Lower lobe of right lung (tissue), 2 donors: ENCODE measurements at places on chromosomes 7 and 10. TPM values are rescaled to one million over a fixed set of nuclear protein-coding genes. Genes with fewer than 3 reads are reported as not detected.

Gene THAP5
- 26.6 TPM for total RNA-seq

Gene TRPV5
- not detected for total RNA-seq

Gene AHR
- total RNA-seq = 132 TPM

DNA sequence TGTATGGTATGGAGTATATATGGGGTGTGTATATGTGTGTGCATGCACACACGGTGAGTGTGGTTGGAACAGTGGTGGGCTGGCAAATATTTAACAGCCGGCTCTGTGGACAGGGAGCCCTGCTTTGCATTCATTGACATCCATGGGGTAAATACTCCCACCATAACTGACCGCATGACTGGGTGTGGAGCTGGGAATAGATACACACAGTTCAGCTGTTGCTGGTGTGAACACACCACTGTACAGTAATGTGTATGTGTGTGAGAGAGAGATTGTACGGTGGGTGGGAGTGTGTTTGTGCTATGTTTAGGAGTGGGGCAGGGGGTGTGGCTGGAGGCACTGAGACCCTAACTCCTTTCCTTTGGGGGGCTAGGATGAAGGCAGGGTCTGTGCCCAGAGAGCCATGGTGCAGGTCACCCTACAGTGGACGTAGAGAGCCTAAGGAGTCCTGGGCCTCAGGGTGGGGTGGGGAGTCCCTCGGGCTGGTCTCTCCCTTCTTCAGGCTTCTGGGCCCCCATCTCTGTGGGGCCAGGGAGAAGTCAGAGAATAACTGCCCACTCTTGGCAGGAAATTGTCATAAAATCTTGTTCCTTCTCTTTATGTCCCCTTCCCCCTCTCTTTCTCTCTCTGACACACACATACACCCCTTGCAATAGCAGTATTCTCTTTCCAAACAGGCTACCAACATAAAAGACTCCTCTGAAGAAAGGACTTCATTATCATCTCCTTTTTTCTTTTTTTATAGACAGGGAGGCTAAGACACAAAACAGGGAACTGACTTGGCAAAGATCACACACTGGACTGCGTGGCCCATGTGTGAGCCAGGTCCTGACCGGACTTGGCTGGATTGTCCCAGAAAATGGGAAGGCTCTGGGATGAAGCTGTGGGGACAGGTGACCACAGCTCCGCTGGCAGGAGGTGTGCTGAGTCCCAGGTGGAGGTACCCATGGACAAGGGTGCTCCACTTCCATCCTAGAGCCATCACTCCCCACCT, 3.2 kb downstream of the SFRP5 start:
- peaks cover 4% of the 10 kb centered on the region for H3K4me1 ChIP-seq
- H3K36me3 ChIP-seq = no peaks in the 10 kb centered on the region
- H3K27ac ChIP-seq = no peak overlapping the region
- DNase-seq = no peak
- H3K4me3 ChIP-seq = no peak overlapping the region
- peaks cover 44% of the 10 kb centered on the region for H3K27me3 ChIP-seq

GRCh38 chr10:84256510-84257342, 11.9 kb downstream of the RGR start:
- H3K4me3 ChIP-seq = no peak overlapping the region
- H3K4me1 ChIP-seq = no peaks in the 10 kb centered on the region
- peaks cover 8% of the 10 kb centered on the region for H3K27me3 ChIP-seq
- no peaks in the 10 kb centered on the region for H3K36me3 ChIP-seq

DNA sequence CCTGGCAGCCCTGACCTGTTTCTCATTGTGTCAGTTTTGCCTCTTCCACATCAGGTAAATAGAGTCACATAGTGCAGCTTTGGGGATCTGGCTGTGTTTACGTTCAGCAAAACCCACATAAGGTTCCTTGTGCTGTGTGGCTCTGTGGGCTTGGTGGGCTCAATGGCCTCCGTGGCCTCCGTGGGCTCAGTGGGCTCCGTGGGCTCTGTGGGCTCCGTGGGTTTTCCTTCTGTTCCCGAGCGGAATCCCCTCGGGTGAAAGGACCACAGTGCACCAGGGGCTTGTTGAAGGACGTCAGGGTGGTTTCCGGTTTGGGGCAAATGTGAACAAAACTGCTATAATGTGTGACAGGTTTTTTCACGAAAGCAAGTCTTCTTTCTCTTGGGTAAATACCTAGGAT, 12.5 kb upstream of the DPYSL4 start:
- no peak for DNase-seq
- peaks cover 28% of the 10 kb centered on the region for H3K27me3 ChIP-seq
- no peaks in the 10 kb centered on the region for H3K4me1 ChIP-seq

- H3K27me3 ChIP-seq = no peaks in the 10 kb centered on the region
- peaks cover 72% of the 10 kb centered on the region for H3K36me3 ChIP-seq
- no peak overlapping the region for H3K27ac ChIP-seq
- DNase-seq = no peak
These were observed 174.8 kb upstream of the CDCA7L start for GRCh38 chr7:22120391-22121053.

- H3K4me1 ChIP-seq = no peaks in the 10 kb centered on the region
- no peak overlapping the region for H3K4me3 ChIP-seq
- no peak overlapping the region for H3K27ac ChIP-seq
- peaks cover 65% of the 10 kb centered on the region for H3K36me3 ChIP-seq
- H3K27me3 ChIP-seq = no peaks in the 10 kb centered on the region
These were observed 8.6 kb downstream of the MEST start for GRCh38 chr7:130500463-130500862.

GRCh38 chr10:112442063-112442462, 4.7 kb downstream of the ZDHHC6 start:
- no peak overlapping the region for H3K4me3 ChIP-seq
- no peak for DNase-seq
- peaks cover 82% of the 10 kb centered on the region for H3K36me3 ChIP-seq

DNA sequence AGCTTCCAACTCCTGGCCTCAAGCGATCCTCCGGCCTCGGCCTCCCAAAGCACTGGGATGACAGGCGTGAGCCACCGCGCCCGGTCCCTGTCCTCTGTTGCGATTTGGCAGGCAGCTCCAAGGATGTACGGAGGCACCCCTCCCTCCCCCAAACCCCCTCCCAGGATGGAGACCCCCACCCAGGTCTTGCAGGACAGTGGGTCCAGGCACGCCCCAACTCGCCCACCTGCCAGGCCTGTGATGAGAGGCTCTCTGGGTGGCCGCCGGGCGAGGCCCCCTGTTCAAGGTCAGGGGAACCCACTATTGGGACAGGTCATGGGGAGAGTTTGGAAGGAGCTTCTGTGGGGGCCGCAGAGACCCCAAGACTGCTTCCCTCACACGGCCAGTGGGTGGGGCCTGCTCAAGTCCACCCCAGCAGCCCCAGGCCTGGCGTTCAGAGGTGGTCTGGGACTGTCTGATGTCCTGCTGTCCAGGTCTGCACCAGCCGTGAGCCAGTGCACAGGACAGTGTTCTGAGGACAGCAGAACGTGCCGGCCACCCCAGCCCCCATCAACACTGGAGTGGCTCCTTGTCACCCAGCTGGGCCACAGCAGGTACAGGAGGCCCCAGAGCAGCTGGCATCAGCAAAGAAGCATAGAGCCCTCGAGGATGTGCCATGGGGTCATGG, 2.5 kb downstream of the ADAP1 start:
- no peaks in the 10 kb centered on the region for H3K36me3 ChIP-seq
- H3K27ac ChIP-seq = no peak overlapping the region
- no peak overlapping the region for H3K4me3 ChIP-seq

DNA sequence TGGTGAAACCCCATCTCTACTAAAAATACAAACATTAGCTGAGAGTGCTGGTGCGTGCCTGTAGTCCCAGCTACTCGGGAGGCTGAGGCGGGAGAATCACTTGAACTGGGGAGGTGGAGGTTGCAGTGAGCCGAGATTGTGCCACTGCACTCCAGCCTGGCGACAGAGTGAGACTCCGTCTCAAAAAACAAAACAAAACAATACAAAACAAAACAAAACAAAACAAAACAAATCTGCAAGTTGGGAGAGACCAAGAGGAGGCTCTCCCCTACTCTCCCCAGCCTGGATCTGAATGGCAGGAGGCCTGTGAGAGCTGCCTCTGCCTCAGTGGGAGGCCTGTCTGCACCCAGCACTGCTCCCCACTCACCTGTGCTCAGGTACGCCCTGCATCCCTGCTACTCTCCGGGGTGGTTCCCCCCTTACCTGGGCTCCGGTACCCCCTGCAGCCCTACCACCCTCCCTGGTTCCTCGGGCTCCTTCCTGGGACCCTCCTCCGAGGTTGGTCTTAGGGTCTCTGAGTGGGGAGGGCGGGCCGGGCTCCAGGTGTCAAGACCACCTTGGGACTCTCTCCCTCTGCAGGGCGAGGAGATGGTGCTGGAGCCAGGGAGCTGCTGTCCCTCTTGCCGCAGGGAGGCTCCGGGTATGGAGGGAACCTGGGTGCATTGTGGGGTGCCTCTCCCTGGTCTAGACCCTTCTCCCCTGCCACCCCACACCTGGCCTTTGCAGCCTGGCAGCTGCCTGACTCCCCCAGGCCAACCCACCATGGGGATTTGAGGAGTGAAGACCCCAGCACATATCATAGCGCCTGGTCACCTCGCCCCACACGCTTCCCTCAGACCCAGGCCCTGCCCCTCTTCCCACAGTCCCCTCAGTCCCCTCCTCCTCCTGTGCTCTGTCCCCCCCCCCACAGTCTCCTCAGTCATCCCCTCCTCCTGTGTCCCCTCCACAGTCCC, 9.5 kb upstream of the ZNF862 start:
- no peak overlapping the region for H3K4me3 ChIP-seq
- H3K27ac ChIP-seq = no peak overlapping the region
- DNase-seq = peak; percentile 34
